ENCODE measurements at places on chromosomes 5 and 9.
A peak's percentile ranks its signal among the peaks of the same experiment; 100 is the strongest.

DNA sequence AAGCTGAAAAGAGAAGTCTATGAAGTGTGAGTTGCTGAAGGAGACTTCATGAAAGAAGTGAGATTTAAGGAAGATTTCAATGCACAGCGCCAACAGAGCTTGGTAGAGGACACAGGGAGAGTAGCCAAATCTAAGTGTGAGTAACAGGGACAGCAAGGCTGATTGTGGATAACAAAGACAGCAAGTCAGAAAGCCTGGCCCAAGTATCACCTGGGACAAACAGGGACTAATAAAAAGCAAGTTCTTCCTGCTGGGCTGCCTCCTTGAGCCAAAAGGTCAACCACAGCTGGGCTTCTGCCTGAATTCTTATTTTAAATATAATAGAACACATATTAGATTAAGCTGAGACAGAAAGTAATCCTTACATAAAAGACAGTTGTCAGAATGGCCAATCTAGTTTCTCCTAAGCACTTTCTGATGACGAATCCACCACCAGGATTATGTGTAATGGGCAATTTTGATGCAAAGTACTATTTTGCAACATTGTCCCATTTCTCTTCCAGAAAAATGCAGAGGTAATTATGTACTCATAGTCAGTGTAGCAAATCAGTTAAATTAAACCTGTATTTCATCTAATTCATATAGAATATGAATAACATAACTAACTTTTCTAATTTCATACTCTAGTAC, 73.8 kb downstream of the MAPKAP1 start:
- DNase-seq = no peak

- DNase-seq = no peak
Observed at GRCh38 chr9:70883056-70883455, 238.4 kb downstream of the TRPM3 start.

DNA sequence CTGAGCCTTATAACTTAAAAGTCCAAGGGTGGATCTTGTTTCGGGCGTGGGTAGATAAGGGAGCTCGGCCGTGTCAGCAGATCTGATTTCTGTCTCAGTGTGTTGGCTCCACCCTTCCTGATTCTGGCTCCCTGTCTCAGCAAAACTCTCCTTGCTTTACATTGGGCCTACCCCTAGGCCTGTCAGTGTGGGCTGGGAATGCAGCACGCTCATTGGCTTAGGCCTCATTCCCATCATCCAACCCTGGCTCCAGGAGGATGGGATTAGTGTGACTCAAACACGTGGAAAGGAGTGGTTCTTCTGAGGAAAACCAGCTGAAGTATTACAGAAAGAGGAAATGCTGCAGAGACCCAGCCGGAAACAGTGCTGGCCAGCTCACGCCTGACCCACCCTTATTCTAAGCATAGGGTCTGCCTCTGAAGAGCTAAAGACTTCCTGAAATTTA, 59.9 kb downstream of the ZFAND5 start:
- DNase-seq = peak; percentile 15

- peak; percentile 23 for DNase-seq
Observed at GRCh38 chr9:115672477-115673316, 480.9 kb upstream of the PAPPA start.

- no peak for DNase-seq
Observed at GRCh38 chr5:50767588-50767987, 101.2 kb downstream of the PARP8 start.

GRCh38 chr5:109485030-109485429, 75.3 kb upstream of the PJA2 start:
- DNase-seq = peak; percentile 31

- DNase-seq = no peak
Observed at GRCh38 chr5:127061956-127062355, 11.3 kb downstream of the C5orf63 start.

DNA sequence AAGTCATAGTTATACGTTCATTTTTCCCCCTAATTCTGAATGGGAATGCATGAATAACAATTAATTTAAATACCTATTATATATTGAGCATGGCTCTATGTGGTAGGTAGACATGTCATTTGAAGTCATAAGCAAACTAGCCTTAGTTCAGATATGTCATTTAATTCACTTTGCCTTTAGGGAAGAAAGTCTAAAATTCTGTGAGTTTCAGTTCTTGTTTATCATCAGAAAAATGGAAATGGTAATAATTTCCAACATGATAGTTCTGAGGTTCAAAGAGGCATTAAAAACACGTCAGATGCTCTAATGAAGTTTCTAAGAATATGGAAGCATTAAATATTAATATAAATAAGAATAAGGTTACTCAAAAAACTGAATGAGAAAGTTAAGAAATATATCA, 13.1 kb upstream of the ANXA1 start:
- DNase-seq = no peak

DNA sequence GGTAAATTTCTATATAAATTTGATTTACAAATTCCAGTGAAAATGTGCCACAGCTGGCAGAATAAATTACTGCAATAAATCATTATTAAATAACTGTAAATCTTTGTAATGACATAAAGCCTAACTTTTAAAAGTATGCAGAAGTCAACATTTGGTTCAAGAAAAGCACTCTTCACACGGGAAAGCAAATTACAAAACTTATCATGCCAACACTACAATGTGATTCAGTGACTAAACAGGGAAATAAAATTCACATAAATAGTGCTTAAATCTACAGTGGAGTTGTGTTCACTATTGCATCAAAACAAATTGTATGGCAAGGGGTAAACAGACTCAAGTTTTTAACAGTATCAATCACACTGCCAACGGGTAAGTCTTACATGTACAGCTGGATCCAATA, 117.2 kb downstream of the BNC2 start:
- DNase-seq = no peak

- no peak for DNase-seq
Observed at GRCh38 chr5:101717721-101718120, 578.4 kb downstream of the SLCO4C1 start.

DNA sequence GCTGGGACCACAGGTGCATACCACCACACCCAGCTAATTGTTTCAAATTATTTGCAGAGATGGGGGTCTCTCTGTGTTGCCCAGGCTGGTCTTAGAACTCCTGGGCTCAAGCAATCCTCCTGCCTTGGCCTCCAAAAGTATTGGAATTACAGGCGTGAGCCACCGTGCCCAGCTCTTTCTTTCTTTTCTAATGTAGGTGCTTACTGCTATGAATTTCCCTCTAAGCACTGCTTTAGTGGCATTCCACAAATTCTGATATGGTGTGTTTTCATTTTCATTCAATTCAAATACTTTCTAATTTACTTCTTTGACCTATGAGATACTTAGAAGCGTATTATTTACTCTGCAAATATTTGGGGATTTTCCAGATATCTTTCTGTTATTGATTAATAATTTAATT, 14.9 kb downstream of the HMGXB3 start:
- DNase-seq = no peak

DNA sequence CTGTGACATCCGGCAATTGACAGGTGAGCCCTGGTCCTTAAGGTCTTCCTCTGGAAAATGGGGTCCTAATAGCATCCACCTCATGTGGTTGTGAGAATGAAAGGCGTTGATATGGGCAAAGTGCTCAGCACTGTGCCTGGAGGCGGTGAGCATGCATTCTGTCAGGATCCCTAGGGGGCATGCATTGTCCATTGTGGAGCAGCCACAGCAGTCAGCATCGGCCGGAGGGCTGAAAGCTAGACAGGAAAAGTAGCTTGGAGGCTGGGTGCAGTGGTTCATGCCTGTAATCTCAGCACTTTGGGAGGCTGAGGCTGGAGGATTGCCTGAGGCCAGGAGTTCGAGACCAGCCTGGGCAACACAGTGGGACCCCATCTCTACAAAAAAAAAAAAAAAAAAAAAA, 122.2 kb downstream of the LHX2 start:
- no peak for DNase-seq

GRCh38 chr5:14405706-14406553, 175.7 kb upstream of the OTULINL start:
- DNase-seq = no peak

DNA sequence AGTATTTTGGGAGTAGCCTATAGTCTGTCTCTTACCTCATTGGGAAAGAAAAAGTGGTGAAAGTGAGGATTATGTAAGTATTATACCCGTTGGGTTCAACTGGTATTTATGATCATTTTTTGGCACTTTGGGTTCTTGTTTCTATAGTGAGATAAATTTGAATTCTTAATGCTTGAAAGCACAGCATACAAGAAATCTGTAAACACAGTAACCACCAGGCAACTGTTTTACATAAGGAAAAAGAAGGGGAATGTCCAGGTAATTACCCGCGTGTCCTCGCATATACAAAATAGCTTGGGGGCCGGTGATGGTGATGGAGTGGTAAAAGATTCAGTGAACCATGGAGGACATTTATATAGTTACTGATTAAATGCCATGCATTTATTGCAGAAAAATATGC, 60.5 kb downstream of the BASP1 start:
- no peak for DNase-seq

- DNase-seq = no peak
Observed at GRCh38 chr9:16543686-16544085, 326.8 kb downstream of the BNC2 start.

DNA sequence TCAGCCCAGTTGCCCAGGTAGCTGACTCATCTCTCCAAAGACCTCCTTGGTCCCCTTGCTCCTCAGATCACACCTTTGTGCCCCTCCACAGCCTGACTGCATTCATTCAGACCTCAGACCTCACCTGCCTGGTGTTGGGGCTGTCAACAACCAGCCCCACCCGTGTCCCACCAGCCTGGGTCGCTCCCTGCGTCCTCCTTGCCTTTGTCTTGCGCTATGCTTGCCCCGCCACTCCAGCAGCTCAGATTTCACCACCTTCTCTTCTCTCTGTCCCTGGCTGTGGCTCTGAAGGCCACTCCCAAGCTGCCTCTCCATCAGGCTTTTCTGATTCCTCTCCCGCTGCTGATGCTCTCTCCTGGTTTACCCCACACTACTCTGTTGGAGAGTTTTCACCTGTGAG, 103.5 kb downstream of the MVB12B start:
- DNase-seq = no peak

- no peak for DNase-seq
Observed at GRCh38 chr9:117682955-117683710, 21.1 kb upstream of the TLR4 start.

DNA sequence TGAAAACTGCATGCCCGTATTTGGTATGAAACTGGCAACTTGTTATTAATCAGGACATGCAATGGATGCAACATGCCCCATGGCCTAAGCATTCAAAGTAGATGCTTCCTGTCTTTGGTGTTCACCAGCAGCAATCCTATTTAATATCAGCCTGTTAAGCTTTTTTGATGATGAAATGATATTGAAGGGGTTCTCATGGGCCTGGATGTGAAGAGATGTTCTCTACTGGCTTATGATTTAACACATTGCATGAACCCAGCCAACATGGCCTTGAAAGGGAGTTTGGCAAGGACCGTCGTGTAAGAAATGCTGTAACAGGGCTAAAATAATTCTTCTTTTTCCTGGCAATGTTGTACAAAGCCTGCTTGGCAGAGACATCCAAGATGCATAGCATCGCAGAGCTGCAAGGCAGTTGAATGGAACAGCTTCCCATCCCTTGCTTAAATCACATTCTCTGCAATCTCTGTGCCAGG, 111.2 kb downstream of the SMARCA2 start:
- no peak for DNase-seq

GRCh38 chr5:119220576-119221197, 135.1 kb upstream of the TNFAIP8 start:
- DNase-seq = no peak

- DNase-seq = no peak
Observed at GRCh38 chr9:128383007-128383753, 12.0 kb downstream of the URM1 start.

- DNase-seq = no peak
Observed at GRCh38 chr5:127085796-127086195, 12.5 kb upstream of the C5orf63 start.

GRCh38 chr5:125100951-125101350, 354.5 kb upstream of the ZNF608 start:
- no peak for DNase-seq

DNA sequence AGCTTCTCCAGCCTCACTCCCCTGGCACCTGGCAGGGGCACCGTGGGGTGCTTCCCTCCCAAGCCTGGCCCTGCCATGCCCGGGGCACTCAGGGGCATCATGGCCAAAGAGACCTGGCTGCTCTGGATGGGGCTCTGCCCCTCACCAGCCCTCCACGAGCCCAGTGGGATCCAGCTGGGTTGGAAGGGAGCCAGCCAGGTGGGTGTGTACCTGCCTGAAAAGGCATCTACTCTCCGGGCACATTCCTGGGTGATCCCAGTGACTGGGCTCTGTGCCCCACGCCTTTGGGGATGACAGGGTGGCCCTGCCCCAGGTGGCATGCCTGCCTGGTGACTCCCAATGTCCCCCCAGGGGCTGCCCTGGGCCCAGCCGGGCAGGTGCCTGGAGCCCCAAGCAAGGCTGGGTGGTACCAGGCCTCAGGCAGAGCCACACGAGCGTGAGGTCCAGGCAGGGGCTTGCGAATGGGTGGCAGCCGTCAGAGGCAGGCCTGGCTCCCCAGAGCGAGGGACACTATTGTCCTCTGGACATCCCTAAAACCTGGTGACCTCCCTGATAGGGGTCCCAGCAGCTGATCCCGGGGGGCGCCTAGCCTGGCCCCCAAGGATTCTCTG, 777 bp downstream of the GPSM1 start:
- DNase-seq = no peak

DNA sequence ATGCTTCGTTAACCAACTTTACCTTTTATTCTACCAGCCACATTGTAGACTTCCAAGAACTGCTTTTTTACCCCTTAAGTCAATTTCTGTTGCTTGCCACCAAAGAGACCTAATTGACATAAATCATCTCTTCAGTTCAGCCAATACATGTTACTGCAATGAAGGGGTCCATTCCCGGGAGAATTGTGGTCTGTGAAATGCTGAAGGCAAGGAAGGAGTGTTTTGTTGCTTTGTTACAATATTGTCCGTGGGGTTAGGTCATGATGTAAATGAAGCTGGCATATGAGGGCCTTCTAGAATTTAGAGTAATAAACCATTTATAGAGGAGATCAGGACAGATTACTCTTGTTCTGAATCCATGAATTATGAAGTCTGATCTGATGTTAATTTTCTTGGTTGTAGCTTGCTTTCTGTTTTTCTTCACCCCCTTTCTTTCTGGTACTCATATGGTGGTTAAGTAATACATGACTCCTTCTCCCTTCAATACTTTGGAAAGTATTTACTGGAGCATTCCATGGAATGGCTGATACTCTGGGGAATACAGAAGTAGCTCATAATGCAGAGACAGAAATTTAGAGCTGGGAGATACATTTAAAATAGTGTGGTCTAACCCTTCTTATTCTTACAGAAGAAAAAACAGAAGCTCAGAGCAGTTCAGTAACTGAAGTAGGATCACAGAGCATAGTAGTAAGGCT, 297.0 kb upstream of the CLINT1 start:
- DNase-seq = no peak

Data from right renal pelvis (tissue), 4 donors.